ENCODE measurements at places on chromosomes 2 and 18.

DNA sequence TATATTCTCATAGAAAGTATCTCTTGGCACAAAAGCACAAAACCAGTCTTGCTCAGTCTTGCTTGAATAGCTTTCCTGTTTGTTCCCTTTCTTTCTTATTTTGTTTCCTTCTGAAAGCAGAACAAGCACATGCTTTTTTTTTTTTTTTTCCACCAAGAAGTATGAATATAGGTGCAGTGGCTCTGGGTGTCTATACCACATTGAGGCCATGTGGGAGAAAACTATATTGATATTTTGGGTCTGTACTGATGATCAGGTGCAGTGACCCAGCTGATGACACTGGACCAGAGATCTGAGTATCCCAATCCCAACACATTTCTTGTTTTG lies 28.7 kb downstream of the GEMIN6 start:
- DNase-seq = no peak

- no peak for DNase-seq
Observed at GRCh38 chr2:27831279-27832050, 58.7 kb downstream of the RBKS start.

DNA sequence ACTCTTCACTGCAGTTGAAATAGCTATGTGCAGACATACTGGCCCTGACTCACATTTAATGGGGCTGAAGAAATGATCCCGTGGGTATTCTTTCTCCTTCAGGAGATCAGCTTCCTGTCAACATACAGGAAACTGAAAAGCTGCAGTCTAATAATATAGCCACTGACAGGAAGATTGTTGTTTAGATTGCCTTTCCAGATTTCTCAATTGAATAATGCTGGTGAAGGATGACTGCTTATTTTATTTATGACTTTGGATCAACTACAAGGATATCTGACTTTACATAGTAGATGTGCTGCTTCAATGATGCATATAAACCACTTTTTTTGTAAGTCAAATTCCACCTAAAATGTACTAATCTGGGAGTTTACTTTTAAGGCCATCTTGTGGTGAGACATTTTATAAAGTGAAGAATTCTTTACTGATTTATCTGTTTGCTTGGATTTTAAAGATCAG lies 93.4 kb upstream of the MAP4K3 start:
- no peak for DNase-seq

- DNase-seq = no peak
Observed at GRCh38 chr2:227374158-227374557, 4.9 kb downstream of the TM4SF20 start.

GRCh38 chr2:223477318-223477717 lies 124.8 kb downstream of the SCG2 start:
- DNase-seq = no peak

DNA sequence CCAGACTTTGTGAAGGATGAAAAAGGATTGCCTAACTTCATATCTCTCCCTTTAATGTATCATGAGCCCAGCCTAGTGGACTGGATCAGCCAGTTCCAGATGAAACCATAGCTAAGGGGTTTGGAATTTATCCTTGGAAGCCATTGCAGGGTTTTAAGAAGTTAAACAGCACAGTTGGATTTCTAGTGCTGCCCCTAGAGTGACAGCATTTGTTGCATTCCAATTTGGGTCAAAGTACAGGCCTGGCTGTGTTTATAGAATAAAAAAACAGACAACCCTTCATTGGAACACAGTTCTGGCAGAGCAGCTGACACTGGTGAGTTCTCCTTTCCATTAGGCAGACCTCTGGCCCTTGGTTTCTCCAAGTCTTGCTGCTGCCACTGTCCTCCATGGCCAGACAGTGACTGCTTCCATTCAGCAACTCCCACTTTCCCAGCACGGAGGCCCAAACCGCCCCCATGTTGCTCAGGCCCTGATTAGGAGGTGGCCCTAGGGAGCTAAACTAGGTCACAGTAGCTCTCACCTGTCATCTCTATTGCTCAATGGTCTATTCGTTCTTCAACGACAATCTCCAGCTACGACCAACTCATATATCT lies 8.0 kb downstream of the GPR39 start:
- DNase-seq = peak; percentile 35

- DNase-seq = no peak
Observed at GRCh38 chr2:162574615-162575452, 230.9 kb downstream of the GCA start.

- no peak for DNase-seq
Observed at GRCh38 chr2:121865914-121866313, 110.5 kb downstream of the TSN start.

DNA sequence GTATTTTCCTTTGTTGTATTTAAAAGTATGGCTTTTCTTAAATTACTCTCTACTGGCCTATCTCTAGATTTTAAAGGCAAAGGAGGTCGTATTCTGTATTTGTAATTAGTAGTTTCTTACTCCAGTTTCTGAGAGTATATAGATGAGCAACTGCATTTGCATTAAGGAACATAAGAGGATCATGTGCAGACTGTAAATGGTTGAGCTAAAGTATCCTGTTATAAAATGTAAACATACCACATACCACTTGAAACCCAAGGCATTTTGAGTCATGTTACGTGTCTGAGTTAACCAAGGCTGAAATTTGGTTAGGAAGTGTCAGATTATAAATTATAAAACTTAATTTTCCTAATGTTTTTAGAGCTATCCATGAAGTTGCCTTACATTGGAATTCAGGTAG lies 76.3 kb downstream of the GPD2 start:
- no peak for DNase-seq

DNA sequence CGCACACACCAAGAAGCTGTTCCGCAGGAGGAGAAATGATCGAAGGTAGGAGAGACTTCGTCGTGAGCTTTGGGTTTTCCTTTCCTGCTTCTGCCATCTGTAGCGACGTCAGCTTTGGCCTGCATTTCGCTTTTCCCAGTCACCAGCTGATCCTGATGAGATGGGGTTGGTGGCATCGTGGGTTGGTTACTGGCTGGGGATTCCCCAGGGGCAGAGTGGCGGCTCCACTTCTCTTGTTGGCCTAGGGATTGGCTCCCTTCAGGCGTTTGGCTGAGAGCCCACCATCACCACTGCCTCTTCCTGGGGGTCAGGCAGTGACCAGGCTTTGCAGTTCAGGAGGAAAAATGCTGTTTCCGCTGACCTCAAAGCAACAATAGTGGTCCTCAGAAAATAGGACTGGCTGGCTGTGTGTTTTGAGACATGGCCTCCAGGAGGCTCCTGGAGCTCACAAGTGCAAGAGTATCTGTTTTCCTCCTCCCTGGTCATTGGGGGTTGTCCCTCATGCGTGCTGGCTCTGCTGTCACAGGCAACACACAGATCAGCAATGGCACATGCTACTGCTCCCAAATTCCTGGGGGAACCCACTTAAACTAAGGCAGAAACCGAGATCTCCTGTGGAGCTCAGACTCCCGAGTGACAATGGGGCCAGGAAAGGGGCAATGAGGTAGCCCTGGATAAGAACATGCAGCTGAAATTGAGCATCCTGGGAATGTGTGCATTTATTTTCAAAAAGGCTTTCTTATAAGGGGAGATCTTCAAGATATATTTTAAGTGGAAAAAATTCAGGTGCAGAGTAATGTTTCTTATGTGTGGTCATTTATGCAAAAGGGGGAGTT lies 173.0 kb downstream of the CTIF start:
- peak; percentile 23 for DNase-seq

DNA sequence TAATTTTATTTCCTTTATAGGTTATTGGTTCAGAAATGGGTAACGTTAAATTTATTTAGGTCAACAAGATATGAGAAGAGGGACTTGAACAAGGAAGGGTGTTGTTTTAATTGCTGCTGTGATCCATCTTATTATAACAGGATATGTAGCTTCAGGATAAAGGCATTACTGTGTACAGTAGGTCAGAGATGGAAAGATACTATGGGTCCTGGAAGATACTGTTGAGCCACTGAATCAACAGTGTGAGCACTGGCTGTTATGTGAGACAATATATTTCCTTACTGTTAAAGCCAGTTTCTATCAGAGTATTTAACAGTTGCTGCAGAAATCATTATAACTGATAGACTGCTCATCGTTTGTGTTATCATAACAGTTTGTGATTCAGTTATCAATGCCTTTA lies 414.7 kb downstream of the THSD7B start:
- no peak for DNase-seq

DNA sequence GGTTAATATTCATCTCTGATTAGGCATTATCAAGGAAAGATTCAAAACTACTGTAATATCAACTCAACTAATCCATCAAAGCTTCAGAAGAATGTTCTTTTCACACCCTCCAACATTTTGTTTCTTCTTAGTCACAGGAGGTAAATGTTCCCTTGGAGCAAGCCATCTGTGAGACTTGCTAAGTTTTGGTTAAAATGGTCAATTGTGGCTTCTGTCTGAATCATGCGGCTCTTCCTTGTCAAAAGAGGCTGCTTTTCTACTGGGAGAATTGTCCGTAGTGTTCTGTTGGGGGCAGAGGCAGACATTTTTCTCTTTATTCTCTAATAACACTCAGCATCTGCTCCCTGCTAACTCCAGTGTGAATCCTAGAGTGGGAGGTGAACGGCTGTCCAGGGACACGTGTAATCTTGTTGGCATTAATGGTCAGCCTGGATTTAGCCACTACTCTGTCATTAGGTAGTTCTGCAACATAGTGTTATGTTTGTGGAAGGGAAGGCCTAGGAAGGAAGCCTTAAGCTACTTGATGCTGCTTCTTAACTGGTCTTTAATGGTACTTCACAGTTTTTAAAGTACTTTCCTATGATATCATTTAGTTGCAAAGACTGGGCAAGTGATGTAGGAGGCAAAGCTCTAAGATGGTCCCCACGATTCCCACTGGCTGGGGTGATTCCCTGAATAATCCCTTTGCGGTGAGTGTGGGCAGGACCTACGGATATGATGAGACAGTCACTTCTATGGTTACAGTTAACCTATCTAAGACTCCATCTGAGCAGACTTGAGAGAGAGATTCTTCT lies 22.6 kb upstream of the FAP start:
- no peak for DNase-seq

GRCh38 chr2:125745514-125745913 lies 910.4 kb upstream of the GYPC start:
- DNase-seq = peak; percentile 67

DNA sequence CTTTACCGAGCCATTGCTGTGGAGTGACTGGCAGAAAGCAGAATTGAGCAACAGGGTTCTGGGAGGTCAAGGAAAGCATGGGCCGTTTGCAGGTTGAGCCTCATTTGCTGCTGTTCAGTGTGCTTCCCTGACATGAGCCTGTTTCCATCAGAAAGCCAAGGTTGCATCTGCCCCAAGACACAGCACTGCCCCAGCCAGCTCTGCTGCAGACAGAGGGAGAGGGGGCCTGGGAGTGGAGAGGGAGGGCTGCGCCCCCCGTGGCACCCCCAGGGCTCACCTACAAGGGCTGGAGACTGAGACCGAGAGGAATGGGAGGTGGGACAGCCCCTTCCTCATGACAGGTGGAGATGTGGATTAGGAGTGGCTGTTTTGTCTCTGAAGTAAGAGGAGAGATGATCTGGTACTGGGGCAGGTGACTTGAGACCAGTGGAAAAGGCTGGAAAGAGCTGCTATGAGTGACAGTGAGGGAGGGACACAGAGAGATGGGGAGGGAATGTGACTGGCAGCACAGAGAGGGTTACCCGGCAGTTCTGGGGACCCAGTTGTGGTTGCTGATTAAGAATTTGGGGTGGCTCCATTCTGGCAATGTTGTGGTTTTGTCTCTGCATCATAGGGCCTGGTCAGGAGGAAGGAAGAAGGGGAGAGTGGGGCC lies 218.0 kb downstream of the DYSF start:
- no peak for DNase-seq

DNA sequence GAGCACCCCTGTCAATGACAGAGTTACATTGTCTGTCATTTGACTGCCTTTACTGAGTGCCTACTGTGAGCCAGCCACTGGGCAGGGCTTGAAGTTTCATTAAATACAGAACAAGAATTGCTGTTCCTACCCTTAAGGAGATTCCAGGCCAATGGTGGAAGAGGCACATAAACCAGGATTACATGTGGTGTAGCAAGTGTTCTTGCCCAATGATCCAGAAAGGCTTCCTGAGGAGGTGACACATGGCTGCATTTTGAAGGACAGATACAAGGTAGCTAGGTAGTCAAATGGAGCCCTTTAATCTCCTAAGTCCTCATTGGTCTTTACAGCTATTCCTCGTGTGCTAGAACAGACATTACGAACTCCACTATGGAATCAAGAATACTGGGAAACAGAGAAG lies 312.7 kb downstream of the ETAA1 start:
- no peak for DNase-seq

DNA sequence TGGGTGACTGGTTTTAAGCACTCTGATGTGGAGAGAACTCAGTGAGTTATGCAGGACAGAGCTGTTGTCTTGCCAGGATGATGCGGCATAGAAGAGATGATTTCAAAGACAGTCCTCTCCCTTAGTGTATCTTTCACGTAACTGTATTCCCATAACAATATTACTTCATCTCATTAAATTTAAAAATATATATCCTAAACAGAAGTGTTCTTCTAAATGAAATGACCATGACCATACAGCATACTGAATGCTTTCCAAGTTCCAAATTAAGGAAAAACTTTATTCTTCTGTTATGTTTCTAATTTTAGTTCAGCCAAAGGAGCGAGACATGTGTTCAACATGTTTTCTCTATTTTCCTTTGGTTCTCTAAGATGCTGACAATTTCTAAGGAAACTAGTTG lies 600.1 kb upstream of the FSHR start:
- DNase-seq = no peak

GRCh38 chr18:45657357-45658335 lies 42.4 kb downstream of the SLC14A2 start:
- DNase-seq = no peak

- DNase-seq = no peak
Observed at GRCh38 chr2:238137885-238138284, 583 bp upstream of the KLHL30 start.

DNA sequence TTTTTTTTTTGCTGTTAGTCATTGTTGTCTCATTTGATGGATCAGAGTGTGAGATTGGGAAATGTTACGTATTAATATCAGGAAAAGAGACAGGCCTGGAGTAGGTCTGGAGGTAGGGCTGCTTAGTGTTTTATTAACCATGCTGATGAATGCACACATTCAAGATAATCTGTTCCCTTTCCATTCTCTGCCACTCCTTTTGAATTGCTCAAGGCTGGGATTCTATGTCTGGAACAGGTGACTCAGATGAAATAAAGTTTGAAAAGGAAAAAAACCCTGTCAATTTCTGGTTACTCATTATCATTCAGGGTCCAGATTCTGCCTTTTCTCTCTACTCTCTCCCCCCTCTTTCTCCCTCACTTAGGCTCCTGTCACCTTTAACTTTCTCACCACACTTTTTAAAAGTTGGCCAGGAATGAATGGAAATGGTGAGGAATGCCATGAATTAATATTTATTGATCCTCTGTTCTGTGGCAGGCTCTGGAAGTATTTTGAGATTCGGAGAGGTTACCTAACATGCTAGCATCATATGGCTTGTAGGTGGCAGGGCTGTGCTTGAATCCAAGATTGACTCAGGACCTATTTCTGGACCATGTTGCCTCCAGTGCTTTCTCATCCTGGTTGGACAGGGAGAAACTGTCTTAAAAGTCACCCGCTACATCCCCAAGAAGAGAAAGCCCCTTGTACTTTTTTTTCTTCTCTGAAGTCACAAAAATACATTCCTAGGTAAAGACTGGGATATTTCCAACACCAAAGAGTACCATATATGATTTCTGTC lies 40.2 kb downstream of the MAP4K4 start:
- DNase-seq = no peak
